Left colon (tissue), 2 donors: ENCODE measurements at places on chromosomes 6 and 20.

DNA sequence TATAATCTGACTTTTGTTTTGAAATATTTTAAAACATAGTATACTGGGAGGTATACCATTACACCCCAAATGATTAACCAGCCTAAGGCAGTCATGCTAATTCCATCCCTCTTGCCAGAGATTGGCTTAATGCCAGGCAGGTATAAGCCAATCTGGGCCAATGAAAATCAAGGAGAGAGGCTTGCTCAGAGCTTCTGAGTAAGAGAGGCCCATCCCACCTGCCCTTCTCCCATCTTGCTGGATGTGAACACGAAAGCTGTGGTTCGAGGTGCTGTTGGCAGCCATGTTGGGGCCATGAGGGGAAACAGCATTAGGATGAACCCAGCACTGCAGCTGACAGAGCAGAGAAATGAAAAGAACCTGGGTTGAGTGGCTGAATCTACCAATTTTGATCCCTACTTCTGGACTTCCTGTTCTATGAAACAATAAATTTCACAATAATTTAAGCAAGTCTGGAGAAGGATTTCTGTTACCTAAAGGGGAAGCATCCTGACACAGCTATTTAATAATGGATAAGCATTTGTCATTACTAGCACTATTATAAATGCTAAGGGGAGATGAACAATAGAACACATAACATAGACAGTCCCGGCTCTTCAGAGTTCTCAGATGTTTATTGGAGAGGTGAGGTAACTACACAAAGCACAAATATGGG lies 152.3 kb downstream of the CDC5L start:
- no peak for DNase-seq

GRCh38 chr6:138115877-138116660 lies 8.8 kb upstream of the PERP start:
- DNase-seq = peak; percentile 35

DNA sequence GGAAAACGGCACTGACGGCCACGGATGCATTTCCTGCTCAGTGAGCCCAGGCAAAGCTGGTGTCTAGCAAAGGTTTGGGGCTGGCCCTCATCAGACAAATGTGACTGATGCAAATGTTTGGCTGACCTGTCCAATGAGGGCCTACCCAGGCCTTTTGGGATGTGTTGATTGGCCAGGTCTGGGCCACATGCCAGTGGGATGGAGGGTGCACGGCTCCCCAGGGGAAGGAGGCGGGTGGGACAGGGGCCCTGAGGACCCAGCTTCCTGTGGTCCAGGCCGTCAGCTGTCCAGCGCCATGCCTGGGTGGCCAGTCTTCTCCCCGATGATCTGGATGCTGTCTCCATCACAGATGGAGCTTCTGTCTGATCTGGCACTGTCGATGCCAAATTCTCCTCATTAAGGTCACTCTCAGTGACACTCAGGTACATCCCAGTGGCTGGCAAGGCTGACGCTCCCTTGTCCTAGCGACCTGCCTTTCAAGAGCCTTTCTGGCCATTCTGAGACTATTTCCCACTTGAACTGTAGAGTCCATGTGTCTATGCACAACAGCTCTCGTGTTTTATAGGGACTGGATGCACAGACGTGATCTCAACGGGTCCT lies 43.0 kb downstream of the NTSR1 start:
- DNase-seq = no peak

DNA sequence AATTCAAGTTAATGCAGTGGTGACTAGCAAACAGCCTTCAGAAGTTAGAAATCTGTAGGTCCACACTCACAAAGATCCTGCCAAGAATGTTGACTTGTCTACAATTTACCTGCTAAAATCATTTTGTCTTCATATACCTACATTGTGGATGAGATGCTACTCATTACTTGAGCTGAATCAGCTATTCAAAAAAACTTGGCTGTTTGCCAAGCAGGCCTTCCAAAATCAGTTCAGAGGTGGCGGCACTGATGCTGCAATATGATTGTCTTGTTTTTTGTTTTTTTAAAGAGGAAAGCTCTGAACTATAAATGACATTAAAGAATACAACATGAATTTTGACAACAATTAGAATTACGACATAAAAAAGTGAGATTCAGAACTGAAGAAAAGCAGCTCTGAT lies 354.7 kb upstream of the KHDRBS2 start:
- DNase-seq = no peak

DNA sequence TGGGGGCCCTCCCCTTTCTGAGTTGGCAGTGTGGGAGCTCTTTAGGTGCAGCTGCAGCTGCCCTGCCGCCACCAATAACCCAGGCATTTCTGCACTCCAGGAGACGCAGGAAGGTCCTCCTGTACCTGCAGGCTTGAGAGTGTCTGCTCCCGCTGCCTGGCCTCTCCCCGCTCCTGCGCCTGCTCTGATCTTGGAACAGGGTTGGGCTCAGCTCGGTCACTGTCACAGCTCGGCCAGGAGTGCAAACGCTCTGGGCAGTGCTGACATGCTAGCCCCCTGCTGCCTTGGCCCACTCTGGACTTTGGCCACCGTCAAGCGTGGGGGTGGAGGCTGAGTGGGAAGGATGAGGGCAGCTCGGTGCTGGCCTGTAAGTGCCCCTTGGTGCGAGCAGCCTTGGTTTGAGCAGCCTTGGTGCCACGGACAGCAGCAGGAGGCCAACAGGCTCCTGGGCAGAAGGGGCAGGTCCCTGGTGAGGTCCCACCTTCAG lies 738.1 kb upstream of the GJE1 start:
- no peak for DNase-seq

DNA sequence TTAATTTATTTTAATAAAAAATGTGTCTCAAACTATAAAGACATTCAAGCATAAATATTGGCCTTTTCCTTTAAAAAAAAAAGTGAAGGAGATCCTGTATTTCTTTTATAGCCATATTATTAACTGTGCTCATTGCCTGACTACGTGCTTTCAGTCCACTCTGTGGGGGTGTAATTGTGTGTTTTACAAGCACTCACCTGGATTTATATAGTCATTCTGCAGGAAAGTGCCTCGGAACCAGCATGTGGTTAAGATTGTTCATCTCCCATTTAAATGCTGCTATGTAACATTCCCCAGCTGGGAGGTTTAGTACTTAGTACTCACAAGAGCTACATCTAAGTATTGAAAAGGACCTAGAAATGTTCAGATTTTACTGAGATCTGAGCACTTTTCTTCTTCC lies 47.9 kb upstream of the SLC22A16 start:
- DNase-seq = no peak

DNA sequence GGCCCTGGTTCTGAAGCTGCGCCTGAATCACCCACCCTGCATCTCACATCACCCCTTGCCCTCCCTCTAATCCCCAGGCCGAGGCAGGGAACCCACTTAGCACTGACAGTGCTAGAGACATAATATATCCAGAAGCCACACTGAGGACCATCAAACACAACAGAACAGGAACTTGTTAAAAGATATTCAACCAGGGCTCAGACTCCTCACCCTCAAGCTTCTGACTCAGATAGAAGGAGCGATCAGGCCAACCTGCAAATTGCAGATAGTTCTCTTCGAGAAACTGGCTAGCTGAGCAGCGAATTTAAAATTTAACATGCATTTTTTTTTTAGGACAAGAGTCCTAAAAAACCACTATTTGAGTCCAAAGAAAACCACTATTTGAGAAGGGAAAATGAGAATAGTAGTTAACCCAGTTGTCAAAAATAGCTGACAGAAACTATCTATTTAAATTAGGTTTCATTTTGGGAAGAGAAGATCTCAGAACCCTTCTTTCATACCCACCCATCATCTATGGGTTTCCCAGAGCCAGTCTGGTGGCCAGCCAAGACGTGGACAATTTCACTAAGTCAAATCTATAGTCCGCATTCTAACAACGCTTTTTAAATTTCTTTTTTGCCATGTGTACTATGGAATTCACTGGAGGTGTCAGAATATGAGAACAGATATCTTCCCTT lies 95.6 kb downstream of the OPRM1 start:
- no peak for DNase-seq

GRCh38 chr6:31041372-31041974 lies 31.2 kb downstream of the MUC22 start:
- peak; percentile 8 for DNase-seq

GRCh38 chr6:148720897-148721296 lies 25.9 kb upstream of the UST start:
- DNase-seq = no peak

DNA sequence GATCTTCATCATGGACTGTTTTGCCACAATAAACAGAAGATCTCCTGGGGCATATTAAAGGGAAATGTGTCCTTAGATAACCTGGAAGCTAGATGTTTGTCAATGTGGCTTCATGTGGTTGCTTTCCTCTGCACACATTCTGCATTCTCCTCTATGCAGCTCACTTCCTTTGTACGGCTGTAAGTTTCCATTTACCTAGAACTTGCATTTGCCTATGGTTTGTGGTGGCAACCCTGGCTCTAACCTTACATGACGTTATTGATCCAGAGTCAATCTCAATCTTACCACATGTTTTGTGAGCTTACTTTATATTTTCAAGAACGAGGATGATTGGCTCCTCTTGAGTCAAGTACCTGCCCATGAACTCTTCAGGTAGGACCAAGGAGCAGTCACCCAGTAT lies 863.1 kb downstream of the MAFB start:
- no peak for DNase-seq

DNA sequence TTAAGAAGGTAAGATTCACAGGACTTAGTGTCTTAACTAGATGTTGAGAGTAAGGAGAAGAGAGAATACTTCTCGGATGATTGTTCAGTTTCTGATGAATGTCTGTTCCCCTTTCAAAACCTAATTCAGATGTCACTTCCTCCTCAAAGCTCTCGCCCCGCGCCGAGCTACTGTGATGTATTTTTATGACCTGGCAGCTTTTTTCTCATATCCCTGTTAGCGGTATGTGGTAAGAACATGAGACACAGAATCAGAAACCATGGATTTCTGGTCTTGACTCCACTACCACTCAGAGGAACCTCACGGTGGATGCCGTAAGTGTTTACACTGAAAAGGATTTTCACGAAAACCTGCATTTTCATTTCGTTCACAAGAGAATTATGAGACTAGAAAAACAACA lies 48.4 kb downstream of the CEP43 start:
- no peak for DNase-seq

- DNase-seq = no peak
These were observed 118.9 kb upstream of the SLC22A23 start for GRCh38 chr6:3575701-3576100.

DNA sequence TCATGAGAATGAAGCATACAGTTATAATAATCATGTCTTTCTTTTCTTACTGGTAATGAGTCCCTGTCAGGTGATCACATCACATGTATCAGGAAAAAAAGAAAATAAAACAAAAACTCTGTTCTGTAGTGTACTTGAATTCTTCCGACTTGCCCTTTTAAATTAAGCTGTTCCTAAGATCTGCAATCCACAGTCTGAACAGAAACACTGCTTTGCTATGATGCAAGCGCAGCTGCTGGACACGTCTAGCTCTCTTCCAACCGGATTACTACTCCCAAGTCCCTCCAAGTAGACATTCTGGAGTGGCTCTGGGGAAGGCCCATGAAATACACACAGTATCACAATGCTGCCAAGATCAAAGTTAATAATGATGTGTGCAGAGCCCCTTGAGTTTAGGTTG lies 83.7 kb downstream of the FYN start:
- no peak for DNase-seq

GRCh38 chr20:7523288-7523687 lies 417.0 kb downstream of the HAO1 start:
- DNase-seq = no peak

DNA sequence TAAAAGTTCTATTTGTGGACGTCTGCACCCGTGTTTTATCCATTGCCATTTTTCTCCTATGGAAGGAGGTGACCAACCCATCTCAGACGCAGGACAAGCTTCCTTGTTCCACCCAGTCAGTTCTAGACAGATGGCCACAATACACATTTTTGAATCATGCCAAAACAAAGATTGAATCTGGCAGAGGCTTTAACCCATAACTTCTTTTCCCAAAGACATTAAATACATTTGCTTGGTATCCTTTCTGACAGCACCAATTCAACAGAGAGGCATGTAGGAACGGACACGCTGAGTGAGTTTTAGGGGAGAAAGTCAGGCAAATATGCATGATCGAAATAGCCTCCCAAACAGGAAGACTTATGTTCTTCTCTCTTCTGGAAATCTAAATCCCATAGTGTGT lies 552.7 kb upstream of the AGPAT4 start:
- no peak for DNase-seq
